ENCODE measurements at places on chromosomes 12 and 14.

- no peak for DNase-seq
Observed at GRCh38 chr12:46221255-46222128, 47.4 kb downstream of the SLC38A1 start.

- DNase-seq = no peak
Observed at GRCh38 chr14:100755649-100756048, 29.0 kb downstream of the DLK1 start.

DNA sequence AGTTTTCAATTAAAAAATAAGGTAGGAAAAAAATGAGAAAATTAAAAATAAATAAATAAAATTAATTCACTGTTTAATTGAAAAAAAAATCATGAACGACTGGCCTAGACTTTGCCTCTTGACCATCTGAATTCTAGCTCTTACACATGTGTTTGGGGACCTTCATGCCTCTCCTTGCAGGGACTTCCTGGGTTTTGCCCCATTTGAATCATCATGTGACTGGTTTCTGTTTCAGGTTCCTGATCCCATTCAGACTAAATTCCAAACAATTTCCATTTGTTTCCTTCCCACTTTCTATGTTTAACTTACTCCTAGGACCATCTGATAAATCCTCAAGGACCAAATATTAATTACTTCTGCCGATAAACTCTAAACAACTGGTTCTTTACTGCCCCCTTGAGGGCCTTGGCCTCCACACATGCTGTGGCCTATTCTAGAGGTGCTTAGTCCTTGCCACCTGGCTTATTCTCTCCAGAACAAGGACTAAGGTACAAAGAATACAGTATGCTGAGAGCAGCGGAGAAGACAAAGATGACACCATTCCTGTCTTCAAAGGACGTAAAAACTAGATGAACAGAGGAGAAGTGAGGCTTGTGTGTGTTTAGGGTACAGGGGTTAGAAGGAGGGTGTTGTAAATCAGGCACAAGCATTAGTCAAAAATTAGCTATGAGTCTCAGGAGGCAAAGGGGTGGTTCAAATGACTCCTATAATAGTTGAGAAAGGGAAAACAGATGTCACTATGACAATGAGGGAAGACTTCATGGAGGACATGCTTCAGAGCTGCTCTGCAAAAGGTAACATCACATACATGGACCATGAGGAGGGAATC is 125.8 kb upstream of the AVPR1A start:
- DNase-seq = no peak

DNA sequence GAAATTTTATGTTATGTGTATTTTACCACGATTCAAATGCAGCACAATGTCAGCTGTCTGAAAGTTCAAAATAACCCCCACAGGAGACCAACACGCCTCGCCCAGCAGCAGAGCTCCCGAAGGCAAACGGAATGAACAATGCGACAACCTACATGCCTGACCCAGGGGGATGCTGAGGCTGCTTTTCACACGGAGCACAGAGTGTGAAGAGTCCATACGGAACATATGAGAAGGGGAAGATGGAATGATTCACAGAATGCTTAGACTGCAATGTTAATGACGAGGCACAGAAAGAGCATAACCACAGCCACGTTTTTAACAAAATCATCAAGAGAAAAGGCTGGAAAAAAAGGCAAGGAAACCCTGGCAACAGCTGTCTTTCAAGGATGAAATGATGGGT is 22.6 kb downstream of the ZFYVE21 start:
- no peak for DNase-seq

DNA sequence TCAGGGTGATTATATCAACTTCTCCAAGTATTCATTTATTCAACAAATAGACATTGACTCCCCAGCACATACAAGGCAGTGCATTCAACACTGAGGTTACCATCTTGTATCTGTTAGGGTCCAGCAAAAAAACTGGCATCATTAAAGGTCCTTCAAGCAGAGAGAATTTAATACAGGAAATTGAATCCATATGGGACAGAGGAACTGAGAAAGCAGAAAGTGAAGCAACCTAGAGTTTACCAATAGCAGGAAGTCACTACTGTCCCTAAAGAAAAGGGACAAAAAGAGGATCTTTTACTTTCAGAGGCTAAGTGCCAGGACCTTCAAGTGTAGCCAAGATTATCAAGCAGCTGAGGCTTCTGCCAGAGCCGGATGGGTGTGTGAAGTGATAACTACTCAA is 237.8 kb upstream of the TBX3 start:
- DNase-seq = no peak

DNA sequence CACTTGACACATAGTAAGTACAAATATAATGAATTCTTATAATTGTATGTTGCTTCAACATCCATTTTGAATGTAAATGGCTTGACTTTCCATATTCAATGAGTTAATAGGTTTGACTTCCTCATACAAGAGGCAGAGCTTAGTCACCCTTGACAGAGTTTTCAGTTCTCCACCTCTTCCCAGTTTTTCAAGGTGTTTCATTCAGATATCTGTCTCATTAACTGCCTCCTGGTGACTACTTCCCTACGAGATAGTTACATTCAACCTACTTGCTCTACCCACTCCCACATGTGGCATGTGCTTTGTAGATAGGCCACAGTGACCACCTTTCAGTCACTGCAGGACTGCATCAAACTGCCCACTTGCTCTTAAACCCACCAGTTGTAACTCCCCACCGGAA is 60.0 kb downstream of the MYF5 start:
- no peak for DNase-seq

- no peak for DNase-seq
Observed at GRCh38 chr12:45713078-45713477, 16.4 kb upstream of the ARID2 start.

- DNase-seq = no peak
Observed at GRCh38 chr14:86129426-86129825, 599.5 kb downstream of the FLRT2 start.

GRCh38 chr14:51081209-51081608 is 13.7 kb downstream of the TRIM9 start:
- DNase-seq = no peak

DNA sequence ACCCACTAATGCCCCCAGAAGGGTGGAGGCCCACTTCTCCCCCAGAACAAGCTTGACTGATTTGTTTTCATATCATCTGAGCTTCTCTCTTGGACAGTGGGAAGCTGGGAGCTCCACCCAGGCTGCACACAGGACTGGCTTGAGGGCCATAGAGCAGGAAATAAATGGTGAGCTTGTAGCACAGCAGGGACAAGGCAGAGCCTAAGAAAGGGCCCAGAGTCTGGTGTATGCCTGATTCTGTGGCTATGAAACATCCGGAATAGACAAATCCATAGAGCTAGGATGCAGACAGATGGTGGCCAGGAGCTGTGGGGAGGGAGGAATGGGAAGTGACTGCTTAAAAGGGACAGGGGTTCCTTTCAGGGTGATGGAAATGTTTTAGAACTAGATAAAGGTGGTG is 79.0 kb downstream of the ARL6IP4 start:
- DNase-seq = no peak

GRCh38 chr12:88893801-88894200 is 313.5 kb upstream of the KITLG start:
- DNase-seq = no peak

DNA sequence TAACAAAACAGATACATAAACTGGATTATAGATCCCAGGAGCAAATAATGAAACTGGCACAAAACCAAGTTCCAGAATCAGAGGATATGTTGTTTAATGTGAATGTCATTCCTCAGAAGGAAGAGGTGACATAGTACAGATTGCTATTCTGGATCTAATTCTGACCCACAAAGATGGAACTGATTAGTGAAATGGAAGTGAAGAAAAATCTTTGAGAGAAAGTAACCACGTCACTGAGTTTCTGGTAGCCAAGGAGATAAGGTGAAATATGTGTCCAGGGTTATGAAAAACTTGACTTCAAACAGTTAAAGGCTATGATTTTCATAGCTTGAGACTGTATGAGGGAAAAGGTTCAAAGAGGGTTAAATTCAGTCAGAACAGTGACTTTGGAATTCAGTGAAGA is 8.3 kb downstream of the OR10AD1 start:
- no peak for DNase-seq

DNA sequence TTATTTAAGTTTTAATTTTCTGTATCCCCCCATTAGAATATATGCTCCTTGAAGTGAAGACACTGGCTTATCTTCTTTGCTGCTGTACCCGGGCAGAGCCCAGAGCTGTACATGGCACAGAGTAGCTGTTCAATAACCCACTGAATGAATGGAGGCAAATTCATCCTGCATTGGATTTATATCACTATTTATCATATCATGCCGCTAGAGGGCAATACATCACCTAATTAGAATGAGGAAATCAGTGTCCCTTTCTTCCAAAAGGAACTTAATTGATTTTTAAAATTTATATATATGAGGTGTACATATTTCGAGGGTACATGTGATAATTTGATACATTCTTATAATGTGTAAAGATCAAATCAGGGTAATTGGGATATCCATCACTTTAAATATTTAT is 89.2 kb upstream of the TMEM260 start:
- DNase-seq = no peak

DNA sequence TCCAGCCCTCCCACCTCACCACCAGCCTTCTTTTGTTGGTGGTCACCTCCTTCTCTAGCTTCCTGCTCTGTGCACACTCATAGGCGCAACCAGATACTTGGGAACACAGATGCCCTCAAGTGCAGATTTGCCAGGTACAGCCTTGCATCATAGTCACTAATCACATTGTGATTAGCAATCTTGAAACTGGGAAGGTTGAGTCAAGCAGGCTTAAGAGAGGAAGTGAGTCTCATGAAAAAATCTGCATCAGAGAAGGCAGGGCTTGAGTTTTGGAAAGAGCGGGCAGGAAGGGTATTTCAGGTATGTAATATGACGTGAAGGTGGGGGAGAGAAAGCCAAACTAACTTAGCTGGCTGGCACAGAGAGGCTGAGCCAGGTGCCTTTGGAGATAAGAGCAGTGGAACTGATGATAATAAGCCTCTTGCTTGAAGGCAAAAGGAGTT is 2.7 kb upstream of the RABGGTA start:
- peak; percentile 76 for DNase-seq

GRCh38 chr14:90517076-90517841 is 120.4 kb downstream of the CALM1 start:
- DNase-seq = no peak

DNA sequence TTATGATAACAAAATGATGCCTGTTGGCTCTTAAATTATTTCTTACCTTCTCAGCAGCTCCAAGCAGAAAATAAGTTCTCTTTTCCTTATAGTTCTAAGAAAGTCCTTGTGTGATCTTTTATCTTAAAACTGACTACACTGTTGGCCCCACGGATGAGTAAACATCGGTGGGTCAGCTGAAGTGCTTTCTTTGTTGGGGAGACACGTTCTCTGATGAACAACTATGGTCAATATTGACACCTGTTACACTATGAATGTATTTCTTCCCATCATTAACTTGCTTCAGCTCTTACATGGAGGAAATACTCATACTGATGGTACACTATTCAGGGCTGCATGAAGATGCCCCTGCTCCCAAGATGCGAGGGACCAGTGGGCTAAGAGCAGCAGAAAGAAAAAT is 110.8 kb upstream of the EEA1 start:
- no peak for DNase-seq

GRCh38 chr12:43740511-43741100 is 18.0 kb downstream of the PUS7L start:
- no peak for DNase-seq

DNA sequence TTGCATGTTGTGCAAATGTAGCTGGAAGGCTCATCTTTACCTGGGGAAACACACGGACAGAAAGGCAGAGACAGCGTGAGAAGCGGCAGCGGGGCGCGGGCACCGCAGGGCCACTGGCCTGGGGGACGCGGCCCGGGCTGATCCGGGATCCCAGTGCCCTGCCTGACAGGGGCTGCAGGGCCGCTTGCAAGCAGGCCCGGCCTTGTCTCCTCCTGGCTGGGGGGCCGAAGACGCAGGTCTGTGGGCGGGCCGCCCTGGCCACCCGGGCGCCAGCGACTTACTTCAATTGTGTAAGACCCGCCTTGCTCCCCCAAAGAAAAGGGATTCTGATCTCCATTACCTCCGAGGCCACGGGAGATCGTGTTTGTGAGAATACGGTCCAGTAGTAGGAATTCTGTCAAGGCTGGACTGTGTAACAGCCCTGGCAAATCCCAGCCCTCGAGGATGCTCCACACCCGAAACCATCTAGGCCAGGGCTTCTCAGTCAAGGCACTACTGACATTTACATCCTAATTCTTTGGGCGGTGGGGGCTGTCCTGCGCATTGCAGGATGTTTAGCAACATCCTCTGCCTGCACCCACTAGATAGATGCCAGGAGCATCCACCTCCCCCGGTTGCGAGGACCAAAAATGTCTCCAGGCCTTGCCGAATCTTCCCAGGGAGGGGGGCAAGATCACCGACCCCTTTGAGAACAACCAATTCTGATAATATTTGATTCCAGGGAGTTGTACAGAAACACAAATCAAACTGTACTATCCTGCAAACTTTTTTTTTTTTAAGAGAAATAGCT is 95.6 kb downstream of the BCL11B start:
- peak; percentile 61 for DNase-seq

- no peak for DNase-seq
Observed at GRCh38 chr14:100979780-100980179, 76.3 kb upstream of the RTL1 start.

- no peak for DNase-seq
Observed at GRCh38 chr14:80930095-80930494, 11.4 kb downstream of the CEP128 start.

DNA sequence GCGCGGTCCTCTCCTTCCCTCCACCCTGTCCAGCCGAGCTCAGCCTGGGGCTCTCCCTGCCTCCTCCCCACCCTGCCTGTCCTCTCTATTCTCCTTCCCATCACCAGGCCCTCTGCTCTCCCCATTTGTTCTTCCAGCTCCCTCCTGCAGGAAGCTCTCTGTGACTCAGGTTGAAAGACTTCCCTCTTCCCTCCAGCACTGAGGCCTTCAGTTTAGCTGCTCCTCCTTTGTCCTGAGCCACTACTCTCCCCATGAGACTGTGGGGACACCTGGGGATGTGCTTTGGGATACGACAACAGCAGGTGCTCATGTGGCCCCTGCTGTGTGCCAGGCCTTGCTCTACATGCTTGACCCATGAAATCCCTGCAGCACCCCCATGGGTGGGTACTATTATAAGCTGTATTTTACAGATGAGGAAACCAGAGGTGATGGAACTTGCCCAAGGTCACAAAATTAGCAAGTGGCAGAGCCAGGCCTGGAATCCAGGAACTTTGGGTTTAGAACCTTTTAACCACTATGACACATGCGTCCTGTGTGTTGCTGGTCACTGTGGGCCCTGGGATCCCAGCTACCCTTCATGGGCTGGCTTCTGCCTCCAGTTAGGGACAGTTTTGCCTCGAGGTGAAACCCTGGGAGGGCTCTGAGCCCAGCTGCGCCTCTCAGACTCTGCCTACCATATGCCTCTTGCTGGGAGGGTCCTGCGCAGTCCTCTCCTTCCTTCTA is 5.5 kb downstream of the KRT80 start:
- DNase-seq = no peak

DNA sequence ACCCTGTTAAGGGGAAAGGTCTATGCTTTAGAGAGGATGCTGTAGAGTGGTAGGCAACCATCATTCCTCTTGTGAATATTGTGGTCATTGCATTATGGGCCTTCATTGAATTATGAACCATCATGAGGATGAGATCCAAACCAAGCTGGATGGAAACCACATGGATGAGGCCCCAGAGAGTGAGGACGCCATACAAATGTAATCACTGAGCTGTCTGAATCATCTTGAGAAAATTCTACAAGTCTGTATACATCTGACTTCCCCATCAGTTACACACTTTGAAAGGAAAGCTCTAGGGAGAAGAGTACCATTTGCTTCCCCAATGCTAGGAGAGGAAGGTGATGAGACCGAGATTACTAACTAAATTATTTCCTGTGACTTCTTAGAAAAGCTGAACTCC is 172.9 kb downstream of the CACNA1C start:
- DNase-seq = no peak

Data from activated effector memory CD4-positive, alpha-beta T cell treated with anti-CD3 and anti-CD28 coated beads, Interleukin-2, amount 50 U/mL, for 16 hours (primary cell).